ENCODE measurements at places on chromosomes 4 and X. TPM values are rescaled to one million over a fixed set of nuclear protein-coding genes. Genes with fewer than 3 reads are reported as not detected.

Gene TMEM192
- total RNA-seq, result 18.1 TPM

Gene WDR17
- total RNA-seq, result 1.4 TPM

Gene ATP2B3
- not detected for total RNA-seq

Gene TLR2
- 0.53 TPM for total RNA-seq

Gene LONRF3
- total RNA-seq, result 1.8 TPM

Gene VCX2
- total RNA-seq, result not detected

Gene GPC3
- not detected for total RNA-seq

Gene ZNF718
- 10.7 TPM for total RNA-seq

Gene VGLL1
- total RNA-seq, result not detected

Gene ARL13A
- not detected for total RNA-seq

Gene SOX3
- not detected for total RNA-seq

Gene NALF2
- total RNA-seq, result 0.46 TPM

Gene DOK7
- total RNA-seq, result not detected

Gene TBC1D19
- 4.4 TPM for total RNA-seq

- no peak for DNase-seq
Observed at GRCh38 chr4:102789317-102789717, 28.5 kb upstream of the MANBA start.

- no peak for DNase-seq
Observed at GRCh38 chrX:17440258-17440657, 65.3 kb downstream of the NHS start.

GRCh38 chr4:182338063-182338462 is 94.9 kb downstream of the TENM3 start:
- no peak for DNase-seq

DNA sequence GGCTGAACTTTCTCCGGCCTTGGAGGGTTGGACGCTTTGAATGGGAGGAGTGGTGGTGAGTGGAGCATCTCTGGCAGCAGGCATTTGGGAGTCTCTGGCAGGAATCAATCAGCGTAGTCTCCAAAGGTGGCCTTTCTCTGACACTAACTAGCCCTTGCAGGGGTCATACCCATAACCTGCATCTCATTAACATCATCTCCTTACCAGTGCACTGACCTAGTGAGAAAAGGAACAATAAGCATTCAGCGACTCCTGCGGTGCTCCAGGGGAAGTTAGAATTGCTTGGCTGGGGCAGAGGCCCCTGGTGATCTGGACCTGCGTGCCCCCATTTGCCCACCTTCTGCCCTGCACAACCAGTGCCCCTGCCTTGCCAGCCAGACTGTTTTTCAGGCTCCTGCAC is 161.9 kb downstream of the PTTG2 start:
- DNase-seq, result no peak

- DNase-seq, result no peak
Observed at GRCh38 chr4:3802571-3803474, 36.6 kb downstream of the ADRA2C start.

GRCh38 chr4:118981839-118982381 is 93.3 kb downstream of the SYNPO2 start:
- DNase-seq, result peak; percentile 60

DNA sequence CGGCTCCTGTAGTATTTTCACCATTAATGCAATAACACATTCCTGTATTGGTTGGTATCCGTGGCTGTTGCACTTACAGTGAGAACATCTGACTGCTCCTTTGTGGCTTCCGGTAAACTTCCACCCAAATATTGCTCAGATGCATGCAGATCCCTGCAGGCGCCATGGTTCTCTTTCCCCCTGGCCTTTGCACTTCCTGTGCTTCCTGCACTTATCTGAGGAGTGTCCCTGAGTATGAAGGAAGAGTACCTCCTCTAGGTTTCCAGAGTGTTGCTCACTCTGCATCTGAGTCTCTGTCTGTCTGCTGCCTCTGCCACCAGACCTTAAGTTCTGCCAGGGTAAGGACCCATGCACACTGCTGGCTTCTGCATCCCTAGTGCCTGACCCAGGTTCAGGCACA is 117.2 kb upstream of the SLC34A2 start:
- DNase-seq, result no peak

DNA sequence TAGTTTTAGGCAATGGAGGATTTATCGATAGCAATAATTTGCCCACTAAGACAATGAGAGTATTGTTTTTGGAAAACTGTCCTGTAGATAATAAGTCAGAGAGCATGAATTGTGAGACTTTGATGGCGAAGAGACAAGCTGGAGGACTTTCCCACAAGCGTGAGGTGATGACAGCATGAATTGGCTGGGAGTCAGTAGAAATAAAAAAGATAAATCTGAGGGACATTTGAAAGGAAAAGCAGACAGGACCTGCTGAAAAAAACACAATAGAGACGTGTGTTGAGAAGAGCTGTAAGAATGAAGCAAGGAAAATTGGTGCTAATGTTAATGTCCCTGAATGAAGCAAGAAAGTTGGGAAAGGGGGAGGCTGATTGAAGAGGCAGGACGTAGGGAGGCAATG is 233.5 kb downstream of the DCTD start:
- no peak for DNase-seq

- DNase-seq, result no peak
Observed at GRCh38 chr4:15769202-15769601, 8.9 kb upstream of the CD38 start.

GRCh38 chr4:53575552-53575951 is 15.7 kb downstream of the LNX1 start:
- DNase-seq, result no peak

DNA sequence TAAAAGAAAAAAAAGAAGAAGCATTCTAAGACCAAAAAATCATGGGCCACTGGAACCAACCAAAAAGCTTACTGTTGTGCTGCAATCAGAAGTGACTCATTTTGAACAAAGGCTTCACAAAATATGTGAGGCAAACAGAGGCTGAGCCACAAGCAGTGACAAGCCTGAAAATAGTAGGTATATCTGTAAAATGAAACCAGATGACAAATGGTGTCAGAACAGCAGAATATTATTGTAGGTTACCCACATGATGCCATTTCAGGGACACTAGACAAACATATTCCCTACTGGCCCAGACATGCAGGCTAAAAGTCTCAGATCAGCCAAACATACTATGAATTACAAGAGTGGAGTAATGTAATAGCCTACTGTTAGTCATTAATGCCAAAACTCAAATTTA is 1301.8 kb upstream of the DIAPH2 start:
- DNase-seq, result no peak

GRCh38 chr4:72375073-72375736 is 193.8 kb downstream of the ADAMTS3 start:
- DNase-seq, result no peak

GRCh38 chr4:186852073-186852420 is 128.4 kb upstream of the FAT1 start:
- DNase-seq, result no peak

DNA sequence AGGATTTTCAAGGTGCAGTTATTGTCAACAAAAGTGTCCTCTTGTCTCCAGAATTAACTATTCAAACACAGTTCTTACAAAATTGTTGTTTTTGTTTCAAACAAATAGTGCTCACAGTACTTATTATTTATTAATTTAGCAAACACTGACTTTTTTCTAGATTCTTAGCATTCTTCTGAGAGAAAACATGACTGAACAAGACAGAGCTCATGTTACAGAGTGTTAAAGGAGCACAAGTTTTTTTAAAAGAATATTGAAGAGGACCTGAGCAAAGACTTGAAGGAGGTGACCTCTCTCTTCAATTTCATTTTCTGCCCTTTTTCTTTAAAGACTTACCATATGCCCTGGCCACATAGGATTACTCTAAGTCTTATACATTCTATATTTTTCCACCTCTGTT is 2220.3 kb upstream of the AGA start:
- no peak for DNase-seq

GRCh38 chr4:185700630-185701029 is 111.4 kb downstream of the SORBS2 start:
- DNase-seq, result no peak

DNA sequence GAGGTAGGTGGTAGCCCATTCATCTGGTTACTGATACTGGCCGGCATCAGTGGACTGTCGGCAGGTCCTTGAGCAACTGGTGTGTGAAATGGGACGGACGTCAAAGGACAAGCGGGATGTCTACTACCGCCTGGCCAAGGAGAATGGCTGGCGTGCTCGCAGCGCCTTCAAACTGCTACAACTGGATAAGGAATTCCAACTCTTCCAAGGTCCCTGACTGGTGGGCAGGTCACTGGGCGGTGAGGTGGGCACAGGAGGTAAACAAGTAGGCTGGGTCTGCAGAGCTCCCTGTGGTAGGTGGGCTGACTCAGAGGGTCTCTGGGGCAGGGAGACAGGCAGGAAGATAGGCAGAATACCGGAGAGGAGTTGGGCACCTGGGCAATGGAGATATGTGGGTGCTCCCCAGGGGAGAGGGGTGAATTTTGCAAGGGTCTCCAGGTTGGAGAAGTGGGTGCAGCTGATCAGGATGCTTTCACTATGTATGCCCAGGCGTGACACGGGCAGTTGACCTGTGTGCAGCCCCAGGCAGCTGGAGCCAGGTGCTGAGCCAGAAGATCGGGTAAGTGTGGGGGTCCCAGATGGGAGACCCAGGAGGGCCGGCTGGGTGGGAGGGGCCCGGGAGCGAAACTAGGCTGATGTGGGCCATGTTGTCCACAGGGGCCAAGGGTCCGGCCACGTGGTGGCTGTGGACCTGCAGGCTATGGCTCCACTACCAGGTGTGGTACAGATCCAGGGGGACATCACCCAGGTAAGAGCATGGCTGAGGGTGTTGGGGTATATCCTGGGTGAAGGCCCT is 2.2 kb downstream of the FTSJ1 start:
- DNase-seq, result no peak

DNA sequence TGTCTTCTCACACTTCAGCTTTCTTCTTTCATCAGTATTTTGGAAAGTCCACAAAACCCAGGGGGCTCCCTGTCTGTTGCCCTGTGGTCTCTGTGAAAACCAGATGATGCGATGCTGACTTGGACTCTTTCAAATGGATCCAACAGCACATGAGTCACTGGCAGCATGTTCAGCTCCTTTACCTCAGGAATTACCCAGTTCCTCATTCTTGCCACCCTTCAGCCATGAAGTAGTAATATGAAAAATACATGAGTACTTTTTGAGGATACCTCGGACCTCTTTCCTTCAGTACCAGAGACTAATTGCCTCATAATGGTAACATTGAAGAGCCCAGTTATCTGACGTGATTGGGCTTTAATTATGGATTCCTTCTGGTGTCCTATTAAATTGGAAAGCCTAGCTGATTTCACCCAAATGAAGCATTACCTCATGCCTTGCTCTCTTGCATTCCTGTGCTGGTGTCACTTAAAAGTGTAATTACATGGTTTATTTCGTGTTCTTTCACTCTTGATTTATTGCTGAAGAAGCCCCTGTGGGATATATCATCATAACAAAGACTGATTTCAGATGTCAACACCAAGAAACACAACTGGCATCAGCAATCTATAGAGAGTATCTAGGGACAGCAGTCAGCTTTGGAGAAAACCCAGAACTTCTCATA is 63.4 kb downstream of the NFKB1 start:
- no peak for DNase-seq

- no peak for DNase-seq
Observed at GRCh38 chr4:52883707-52884669, 21.9 kb downstream of the RASL11B start.

DNA sequence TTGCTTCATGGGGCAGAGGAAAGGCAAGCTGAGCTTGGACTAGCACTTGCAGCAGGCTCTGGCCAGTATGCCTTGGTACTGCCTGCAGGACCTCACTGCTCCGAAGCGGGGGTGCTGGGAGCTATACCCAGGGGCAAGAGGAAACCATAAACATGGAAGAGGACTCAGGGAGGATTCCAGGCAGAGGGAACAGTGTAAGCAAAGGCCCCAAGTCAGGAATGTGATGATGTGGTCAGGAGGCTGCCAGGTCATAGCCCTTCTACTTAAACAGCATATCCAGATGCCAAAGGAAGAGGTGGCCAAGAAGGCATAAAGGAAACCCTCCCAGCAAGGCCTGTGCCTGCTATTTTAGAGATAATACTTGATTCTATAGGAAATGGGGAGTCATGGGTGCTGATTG is 31.1 kb downstream of the RAB40AL start:
- DNase-seq, result no peak

DNA sequence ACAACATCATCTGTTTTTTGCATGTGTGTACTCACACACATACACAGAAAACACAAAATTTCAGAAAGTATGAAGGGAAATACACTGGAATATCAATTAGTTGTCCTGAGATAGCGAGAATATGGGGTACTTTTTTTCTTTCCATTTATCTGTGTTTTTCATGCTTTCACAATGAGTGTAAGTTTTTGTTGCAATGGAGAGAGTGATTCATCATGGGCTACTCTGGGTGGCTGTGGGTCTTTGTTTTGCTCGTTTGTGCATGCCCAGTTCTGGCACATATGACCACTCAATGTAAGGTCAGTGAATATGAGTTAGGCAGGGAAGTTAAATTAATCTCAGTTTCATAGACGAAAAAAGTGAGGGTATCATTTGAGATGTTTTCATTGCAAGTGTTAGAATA is 26.9 kb downstream of the XK start:
- no peak for DNase-seq

- no peak for DNase-seq
Observed at GRCh38 chrX:131837325-131837724, 185.8 kb upstream of the STK26 start.

- no peak for DNase-seq
Observed at GRCh38 chr4:57426779-57427395, 316.7 kb upstream of the IGFBP7 start.

DNA sequence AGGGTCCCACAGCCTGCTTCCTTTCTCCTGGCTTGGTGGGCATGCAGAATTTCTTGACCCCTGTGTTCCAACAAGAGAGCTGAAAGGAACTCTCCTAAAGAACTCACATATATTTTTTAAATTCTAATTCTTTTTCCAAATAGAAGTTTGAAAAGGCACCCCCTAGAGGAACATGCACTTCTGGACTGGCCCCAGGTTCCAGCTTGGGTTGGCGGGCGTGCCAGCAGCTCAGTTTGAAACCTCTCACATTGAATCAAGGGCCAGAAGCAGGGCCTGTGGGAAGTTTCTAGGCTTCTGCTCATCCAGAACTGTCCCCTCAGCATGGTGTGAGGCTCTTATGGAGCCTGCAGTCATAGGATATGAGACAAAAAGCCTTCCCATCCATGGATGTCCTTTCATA is 132.6 kb downstream of the ATG4A start:
- no peak for DNase-seq

- DNase-seq, result no peak
Observed at GRCh38 chr4:16759931-16760582, 138.4 kb downstream of the LDB2 start.

GRCh38 chr4:184103527-184104264 is 114.0 kb downstream of the ENPP6 start:
- no peak for DNase-seq

- no peak for DNase-seq
Observed at GRCh38 chr4:159201168-159201567, 98.3 kb downstream of the RAPGEF2 start.
